Activated T-helper 17 cell treated with anti-CD3 and anti-CD28 coated beads, Interleukin-2, amount 50 U/mL, for 72 hours (primary cell): ENCODE measurements at places on chromosomes 12 and 14. TPM values are rescaled to one million over a fixed set of nuclear protein-coding genes. Genes with fewer than 3 reads are reported as not detected.
A peak's percentile ranks its signal among the peaks of the same experiment; 100 is the strongest.

Gene MYO1H
- not detected for total RNA-seq

Gene RFLNA
- total RNA-seq, result not detected

Gene GUCY2C
- total RNA-seq, result not detected

Gene KLRK1
- total RNA-seq, result 0.24 TPM

Gene FGF23
- not detected for total RNA-seq

Gene SIRT4
- 4.1 TPM for total RNA-seq

Gene TAS2R13
- total RNA-seq, result 1.2 TPM

Gene TEX22
- 0.95 TPM for total RNA-seq

Gene PTCSC3
- not detected for total RNA-seq

Gene IL31
- total RNA-seq, result not detected

- no peak for ATAC-seq
These were observed 173.8 kb upstream of the CNOT2 start for GRCh38 chr12:70069221-70070105.

GRCh38 chr12:124248941-124249825 lies 45.7 kb upstream of the RFLNA start:
- ATAC-seq, result no peak

DNA sequence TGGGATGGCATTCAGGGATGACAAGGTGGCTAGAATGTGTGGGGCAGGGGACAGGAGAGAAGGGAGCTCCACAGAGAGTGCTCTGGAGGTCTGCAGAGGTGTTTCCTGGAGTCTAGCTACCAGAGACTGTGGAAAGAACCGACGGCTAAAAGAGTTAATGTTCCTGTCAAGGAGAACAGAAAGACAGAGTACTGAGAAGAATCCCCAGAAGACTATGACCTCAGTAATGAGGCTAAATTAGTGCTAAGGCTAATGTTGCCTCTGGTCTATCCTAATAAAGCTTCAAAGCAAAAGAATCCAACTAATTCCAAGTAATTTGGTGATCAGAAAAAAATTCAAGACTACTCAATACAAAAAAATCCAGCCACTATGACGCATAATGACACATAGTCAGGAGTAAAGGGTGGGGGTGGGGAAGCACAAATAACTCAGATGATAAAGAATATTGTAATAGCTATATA lies 44.7 kb downstream of the FERMT2 start:
- ATAC-seq, result no peak

DNA sequence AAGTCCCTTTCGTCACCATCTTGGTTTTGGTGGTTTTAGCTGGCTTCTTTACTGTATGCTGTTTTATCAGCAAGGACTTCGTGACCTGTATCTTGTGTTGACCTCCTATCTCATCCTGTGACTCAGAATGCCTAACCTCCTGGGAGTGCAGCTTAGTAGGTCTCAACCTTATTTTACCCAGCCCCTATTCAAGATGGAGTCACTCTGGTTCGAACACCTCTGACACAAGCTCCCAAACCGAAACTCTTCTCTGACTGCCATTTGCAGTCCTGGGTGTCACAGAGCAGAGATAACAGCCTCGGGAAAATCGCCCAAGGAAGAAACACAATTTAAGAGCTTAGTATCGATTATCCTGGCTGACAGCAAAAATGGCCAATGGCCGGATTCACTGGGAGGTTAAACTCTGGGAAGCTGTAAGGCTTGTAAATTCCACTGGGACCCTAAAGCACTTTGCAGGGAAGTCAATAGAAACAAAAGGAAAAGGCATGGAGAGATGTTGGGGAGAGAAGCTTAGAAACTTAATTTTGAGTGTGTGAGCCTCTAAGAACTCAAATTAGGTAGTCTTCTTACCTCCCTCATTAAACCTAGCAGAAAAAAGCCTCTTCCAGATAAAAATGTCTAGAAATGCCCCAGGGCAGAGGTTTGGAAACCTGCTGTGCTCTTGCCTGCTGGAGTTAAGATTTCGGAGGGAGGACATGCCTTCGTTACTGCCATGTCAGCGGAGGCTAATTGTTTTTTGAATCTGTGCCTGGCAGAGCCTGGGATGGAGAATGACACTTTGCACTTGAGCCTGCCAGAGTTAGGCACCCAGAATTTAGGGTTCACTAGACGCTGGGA lies 56.5 kb upstream of the RPH3A start:
- ATAC-seq, result no peak

- no peak for ATAC-seq
These were observed 96.6 kb downstream of the LMO3 start for GRCh38 chr12:16509411-16509810.

DNA sequence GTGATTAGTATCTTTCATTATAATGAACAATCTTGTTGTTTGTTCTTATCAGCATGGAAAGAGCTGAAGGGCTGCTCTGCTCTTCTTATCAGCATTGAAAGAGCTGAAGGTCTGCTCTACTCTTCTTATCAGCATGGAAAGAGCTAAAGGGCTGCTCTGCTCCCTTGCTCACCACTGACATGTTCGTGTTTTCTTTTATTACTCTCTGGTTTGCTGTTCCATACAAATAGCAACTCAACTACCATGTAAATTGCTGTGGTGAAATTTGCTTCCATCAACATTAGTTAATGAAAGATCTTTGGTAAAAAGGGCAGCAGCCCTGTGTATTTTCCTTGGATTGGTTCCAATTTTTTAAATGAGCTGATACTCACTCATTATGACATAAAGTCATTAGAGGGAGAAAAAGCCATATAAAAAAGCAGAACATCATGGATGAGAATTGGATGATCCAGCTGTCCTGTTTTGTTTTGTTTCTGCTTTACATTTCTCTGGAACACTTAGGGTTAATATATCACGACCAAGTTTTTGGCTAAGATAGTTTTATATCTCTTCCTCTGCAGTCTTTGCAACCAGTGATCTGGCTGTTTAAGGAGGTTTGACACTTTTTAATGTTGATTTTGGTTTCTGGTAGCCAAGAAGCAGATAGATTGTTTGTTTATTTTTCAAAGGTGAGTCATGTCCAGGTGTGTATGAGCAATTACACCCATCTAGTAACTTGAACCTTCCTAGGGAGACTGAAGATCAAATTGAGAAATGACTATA lies 356.6 kb downstream of the CEP128 start:
- no peak for ATAC-seq

DNA sequence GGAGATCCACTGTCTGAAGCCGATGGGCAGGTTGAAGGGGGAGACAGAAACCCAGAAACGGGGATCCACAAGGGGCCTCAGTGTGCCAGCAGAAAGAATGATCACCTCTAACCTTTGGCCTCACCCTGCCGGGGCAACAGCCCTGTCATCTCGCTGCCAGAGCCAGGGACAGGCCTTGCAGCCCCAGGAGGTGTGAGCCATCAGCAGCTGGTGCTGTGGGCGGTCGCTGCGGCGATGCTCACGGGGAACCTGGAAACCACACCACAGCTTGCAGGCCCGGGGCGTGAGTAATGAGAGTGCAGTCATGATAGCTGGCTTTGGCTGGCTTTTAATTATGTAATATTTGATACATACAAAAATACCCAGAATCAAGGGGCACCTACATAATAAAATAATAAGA lies 4.7 kb upstream of the TTC7B start:
- ATAC-seq, result peak; percentile 98

GRCh38 chr14:43591776-43592175 lies 915.3 kb downstream of the FSCB start:
- no peak for ATAC-seq

DNA sequence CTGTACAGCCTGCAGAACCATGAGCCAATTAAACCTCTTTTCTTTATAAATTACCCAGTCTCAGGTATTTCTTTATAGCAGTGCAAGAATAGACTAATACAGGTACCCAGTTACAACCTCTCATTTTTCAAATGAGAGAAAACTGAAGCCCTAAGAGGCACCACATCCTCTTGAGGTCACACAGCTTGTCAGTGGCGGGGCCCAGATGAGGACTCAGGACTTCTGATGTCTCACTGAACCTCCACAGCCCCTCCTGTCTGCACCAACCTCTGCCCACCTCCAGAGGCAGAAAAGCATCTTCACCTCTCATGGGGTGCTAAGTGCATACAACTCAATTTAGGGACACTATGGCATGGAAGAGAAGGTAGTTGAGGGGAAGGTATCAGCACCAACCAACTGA lies 120.7 kb downstream of the CRACR2A start:
- ATAC-seq, result peak; percentile 56

- peak; percentile 81 for ATAC-seq
These were observed 89.5 kb upstream of the BCL2L14 start for GRCh38 chr12:11981121-11981733.

DNA sequence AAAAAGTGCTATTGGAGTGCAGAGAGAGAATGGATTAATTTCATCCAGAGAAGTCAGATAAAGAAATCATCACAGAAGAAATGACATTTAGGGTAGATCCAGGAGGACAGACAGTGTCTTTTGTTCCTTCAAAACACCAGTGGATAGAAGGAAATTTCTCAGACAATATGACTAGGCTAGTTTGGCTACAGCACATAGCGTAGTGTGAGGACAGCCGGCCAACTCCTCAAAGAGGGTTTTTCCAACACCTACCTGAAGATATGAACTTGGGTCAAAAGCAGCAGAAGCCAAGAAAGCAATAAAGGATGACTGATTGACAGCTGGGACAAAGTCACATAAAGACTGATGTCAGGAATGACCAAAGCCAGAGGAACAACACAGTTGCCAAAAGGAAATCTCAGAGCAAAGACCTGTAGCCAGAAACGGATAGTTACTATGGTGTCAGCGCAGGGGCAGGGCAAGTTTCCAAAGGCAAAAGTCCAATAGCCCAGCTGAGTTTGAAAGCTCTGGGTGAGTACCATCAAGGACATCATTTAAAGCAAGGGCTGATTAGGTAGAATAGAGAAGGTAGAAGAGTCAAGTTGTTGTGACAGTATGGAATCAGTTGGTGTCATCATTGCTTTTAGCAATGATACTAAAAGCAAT lies 58.7 kb upstream of the PDE3A start:
- ATAC-seq, result no peak

DNA sequence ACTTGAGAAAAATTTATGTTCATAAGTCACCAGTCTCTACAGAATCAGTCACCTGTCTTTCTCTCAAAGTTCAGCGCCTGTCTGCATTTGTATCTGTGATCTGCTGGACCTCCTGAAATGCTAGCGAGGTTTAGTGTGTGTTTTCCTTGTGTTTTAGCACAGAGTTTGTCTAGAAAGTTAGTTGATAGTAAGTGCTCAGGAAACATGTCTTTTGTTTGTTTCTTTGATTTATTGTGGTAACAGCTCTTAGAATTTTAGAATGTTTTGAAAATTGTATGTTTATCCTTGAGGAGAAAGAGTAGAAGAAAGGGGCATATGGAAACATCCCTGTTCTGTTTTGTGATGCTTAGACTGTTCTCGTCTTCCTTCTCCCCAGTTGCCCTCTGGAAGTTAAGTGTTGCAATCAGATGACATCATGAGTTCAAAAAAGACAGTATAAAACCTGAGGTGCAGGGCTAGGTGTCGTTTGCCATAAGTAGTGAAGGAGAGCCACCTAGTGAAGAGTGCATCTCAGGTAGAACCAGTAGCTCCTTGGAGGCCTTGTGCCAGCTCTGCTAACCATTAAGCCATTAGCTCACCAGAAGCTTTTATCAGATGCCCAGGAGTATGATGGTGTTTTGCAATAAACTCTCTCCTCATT lies 44.8 kb downstream of the FBXW8 start:
- no peak for ATAC-seq

DNA sequence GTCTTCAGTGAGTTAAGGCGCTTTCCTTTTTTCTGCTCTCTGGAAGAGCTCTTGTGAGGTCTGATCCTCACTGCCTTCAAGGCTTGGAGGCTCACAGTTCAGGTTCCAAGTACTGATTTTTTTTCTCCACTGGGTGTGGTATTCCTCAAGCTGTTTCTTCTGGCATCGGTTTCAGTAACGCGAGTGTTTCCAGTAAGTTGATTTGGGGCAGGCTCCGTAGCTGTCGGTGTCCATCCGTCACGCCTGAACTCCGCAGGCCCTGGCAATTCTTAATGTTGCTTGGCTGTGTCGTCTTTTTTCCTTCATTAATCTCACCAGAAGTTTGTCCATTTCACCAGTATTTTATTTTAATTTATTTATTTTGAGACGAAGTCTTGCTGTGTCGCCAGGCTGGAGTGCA lies 30.6 kb downstream of the LRCOL1 start:
- no peak for ATAC-seq

GRCh38 chr12:63302269-63302940 lies 151.4 kb upstream of the AVPR1A start:
- ATAC-seq, result no peak

GRCh38 chr12:76300297-76300665 lies 47.9 kb downstream of the BBS10 start:
- ATAC-seq, result no peak

DNA sequence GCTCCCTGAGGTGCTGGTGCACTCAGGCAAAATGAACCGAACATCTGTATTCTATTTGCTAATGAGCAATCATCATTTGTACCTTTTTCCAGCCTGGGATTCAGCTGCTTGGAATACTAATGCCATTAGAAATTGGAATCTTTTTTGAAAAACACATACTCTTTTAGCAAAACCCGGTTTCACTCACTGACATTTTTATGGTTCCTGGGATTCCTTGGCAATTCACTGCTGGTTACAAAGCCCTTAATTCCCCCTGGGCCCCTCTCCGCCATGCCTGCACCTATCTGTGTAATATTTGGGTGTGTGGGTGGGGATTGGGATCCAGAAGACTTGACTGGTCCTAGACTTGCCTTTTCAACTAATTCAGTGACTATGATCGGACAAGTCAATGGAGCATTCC lies 199.1 kb downstream of the FOXN3 start:
- ATAC-seq, result no peak

DNA sequence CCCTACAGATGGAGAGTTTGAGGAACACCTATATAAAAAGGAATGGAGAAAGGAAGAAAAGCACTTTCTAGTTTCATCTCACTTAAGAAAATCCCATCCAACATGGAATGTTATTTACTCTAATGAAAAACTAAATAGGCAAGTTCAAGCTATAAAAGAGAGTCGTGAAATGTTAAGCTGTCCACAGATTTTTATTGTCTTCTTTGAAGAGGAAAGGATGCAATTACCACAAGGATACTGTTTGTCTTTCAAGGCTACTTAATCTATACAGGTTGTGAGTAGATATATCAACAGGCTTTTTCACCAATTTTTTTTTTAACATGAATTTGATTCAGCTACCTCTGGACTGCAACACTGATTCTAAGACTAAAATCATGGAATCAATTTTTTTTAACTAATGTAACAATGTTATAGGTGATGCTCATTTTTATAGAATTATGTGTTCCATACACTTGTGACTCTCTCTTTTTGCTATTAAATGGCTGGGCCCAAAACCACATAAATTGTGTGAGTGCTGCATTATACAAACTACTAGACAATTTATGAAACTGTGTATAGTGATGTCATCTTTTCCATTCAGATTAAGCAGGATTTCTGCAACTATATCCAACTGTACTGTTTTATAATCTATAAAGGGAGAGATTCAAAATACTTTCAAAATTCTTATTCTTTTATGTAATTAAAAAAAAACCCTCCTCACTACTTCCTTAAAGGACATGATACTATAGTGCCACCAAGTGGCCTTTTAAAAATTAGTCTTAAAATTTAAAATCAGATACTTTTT lies 26.8 kb upstream of the BMAL2 start:
- no peak for ATAC-seq

- ATAC-seq, result peak; percentile 80
These were observed 656 bp downstream of the RAB21 start for GRCh38 chr12:71755146-71755892.

- peak; percentile 92 for ATAC-seq
These were observed 183.6 kb upstream of the G2E3 start for GRCh38 chr14:30375296-30375892.

- ATAC-seq, result no peak
These were observed 38.6 kb upstream of the ATF1 start for GRCh38 chr12:50725011-50725942.

GRCh38 chr12:113171543-113171942 lies 13.7 kb downstream of the DDX54 start:
- no peak for ATAC-seq
